Kidney tubule cell (primary cell): ENCODE measurements at places on chromosomes 11 and 22.

- DNase-seq, result no peak
Measured at GRCh38 chr11:29634744-29635143, 382.1 kb downstream of the KCNA4 start.

DNA sequence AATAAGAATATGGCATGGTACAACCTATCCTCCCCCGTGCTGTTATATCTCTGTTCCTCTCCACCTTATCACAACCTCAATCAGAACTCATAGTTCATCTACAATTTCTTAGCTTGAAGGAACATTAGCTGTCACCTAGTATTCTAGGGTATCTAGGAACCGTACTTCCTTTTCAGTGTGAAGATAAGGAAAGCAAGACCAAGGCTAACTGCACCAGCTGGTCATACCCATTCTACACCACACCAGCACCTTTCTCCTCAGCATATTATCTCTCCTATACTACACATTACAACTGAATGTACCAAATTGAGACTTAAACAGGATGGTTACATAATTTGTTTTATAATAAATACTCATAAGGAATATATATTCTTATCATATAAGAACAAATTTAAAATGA is 73.1 kb downstream of the ARHGAP32 start:
- DNase-seq, result no peak

DNA sequence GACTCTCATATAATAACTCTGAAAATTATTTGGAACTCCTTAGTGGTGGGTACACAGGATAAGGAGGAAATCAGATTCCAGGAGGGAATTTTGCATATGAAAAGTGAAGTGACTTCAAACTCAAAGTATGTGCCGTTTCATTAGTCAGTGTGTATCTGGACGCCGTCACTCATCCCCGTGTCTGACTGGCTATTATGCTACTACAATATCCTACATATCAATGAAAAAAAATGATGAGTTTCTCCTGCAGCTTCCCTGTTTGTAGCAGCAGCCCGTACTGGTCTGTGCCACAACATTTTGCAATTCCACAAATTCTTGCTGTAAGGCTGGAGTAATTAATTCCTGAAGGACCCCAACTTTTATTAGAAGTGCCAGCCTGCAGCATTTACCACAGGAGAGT is 16.5 kb downstream of the WT1 start:
- peak; percentile 42 for DNase-seq

- DNase-seq, result no peak
Measured at GRCh38 chr11:74809801-74810200, 61.2 kb downstream of the RNF169 start.

DNA sequence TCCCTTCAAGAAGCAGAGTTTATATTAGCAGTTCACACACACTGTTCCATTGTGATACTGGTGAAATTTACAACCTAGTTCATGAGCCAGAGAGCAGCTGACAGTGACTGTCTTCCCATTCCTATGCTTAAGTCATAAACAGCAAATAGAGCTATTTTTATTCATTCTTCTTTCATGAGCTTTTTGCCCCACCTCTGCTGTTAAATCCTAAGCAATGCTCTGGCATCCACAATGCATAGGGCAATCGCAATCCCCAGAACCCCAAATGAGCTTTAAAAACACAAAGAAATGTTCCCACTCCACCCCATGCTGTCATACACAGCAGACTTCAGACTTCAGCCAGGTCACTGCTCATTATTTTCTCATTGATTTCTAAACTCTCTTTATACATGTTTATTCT is 307.5 kb downstream of the ETS1 start:
- DNase-seq, result peak; percentile 19

GRCh38 chr11:108875134-108875533 is 210.3 kb downstream of the DDX10 start:
- no peak for DNase-seq
